ENCODE measurements at places on chromosomes 1 and 21.

DNA sequence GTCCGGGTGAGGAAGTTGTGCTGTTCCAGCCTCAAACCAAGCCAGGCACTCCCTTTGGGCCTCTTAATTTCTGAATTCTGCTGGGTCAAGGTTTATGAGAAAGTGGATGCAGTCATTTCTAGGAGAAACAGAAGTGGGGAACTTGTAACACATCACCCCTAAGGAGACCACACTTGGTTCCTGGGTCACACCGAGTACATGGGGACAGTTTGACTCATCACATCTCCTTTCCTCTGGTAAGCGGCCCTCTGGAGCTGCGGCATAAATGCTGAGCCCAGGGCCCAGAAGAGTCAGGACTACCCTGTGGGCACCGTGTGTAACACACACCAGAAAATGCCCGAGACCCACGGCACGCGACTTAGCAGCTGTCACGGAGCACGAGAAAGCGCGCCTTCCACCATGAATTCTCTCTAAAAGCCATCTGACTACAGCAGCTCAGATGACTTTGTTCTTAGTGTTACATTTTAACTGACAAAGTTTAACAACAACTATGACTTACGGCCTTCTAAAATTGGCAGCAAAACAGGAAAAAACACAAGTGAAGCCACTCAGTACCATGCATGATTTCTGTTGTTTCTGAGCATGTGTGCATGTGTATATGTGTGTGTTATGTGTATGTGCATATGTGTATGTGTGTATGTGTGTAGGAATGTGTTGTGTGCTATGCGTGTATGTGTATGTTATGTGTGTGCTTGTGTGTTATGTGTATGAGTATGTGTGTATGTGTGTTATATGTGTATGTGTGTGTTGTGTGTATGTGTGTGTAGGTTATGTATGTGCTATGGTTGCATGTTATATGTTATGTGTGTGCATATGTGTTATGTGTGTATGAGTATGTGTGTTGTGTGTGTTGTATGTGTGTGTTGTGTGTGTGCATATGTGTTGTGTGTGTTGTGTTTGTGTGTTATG is 50.8 kb downstream of the TOMM20 start:
- DNase-seq = no peak

GRCh38 chr1:40948741-40949443 is 30.6 kb upstream of the CTPS1 start:
- peak; percentile 90 for DNase-seq

DNA sequence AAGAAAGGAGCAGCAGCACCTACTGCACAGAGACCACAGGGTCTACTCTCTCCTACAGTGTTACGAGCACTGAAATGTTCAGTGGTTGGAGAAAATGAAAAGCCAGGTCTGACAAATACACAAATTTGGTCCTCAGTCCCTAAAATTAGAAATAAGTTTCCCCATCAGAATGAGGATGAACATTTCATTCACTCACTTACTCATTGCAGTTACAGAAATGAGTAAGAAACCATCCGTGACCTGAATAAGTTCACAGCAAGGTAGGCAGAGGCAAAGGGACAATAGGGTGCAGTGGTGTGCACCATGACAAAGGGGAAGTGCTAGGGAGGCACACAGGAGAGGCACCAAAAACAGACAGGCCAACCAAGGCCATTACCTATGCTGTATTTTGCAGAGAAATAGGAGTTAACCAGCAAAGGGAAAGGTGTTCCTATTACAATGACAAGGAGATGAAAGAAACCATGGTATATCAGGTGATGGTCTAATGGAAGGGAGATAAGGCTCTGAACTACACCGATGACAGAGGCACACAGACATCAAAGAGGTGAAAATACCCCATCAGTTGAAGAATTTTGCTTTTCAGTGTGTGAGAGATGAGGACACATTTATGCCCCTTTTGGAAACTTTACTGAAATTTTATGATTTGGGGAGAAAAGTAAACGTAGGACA is 29.4 kb downstream of the VAV3 start:
- no peak for DNase-seq

GRCh38 chr1:175134500-175134899 is 58.1 kb downstream of the KIAA0040 start:
- peak; percentile 7 for DNase-seq

DNA sequence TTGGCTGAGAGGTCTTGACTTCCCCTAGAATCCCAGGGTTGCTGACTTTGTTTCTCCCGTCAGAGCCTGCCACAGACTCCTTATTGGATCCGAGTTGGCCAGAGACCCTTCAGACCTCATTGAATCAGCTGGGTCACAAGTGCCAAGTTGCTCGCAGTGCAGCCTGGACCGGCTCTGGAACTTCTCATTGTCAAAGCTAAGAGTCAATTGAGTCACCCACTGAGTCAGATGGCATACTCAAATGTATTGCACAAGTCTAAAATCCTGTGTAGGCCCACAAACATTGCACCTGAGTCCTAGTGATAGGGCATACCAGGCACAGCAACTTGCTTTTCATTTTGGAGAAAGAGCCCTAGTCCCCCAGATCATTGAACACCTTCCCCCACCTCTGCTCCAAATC is 20.4 kb upstream of the SCAF4 start:
- no peak for DNase-seq

DNA sequence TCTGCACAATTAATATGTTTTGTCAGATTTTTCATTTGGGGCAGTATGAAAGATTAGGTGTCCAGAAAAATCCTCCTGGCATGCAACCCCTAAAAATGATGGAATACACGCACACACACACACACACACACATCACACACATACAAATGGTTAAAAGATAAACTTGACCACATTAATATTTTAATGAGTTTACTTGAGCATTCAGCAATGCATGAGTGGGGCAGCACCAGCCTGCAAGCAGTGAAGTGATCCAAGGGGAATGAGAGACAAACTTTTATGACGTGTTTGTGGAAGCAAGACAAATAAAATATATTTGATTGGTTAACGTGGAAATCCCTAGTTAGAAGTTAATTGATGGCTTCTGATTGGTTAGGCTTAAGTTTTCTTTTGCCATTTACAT is 29.1 kb upstream of the SOAT1 start:
- no peak for DNase-seq

GRCh38 chr1:10663678-10664035 is 132.8 kb downstream of the CASZ1 start:
- peak; percentile 88 for DNase-seq

GRCh38 chr1:232872738-232873137 is 67.5 kb downstream of the MAP10 start:
- peak; percentile 59 for DNase-seq

- DNase-seq = no peak
Observed at GRCh38 chr1:23417570-23417969, 7.0 kb downstream of the TCEA3 start.

Measured in islet precursor cell (in vitro differentiated cells).